ENCODE measurements at places on chromosomes 6 and 20. TPM values are rescaled to one million over a fixed set of nuclear protein-coding genes. Genes with fewer than 3 reads are reported as not detected.

The OPN5 gene
- total RNA-seq: 0.09 TPM

The DCDC2 gene
- 22.2 TPM for total RNA-seq

The KHDC1 gene
- total RNA-seq: 8.0 TPM

The CCDC167 gene
- total RNA-seq: 44.1 TPM

The ZBTB46 gene
- 31.2 TPM for total RNA-seq

The TMEM170B gene
- total RNA-seq: 7.3 TPM

The HTR1E gene
- not detected for total RNA-seq

The NPEPL1 gene
- 56.3 TPM for total RNA-seq

The RGS17 gene
- 2.6 TPM for total RNA-seq

The PPP1R14C gene
- total RNA-seq: 1.2 TPM

The SLC22A16 gene
- total RNA-seq: not detected

The TPX2 gene
- 71.9 TPM for total RNA-seq

The ADTRP gene
- total RNA-seq: not detected

The TRIM40 gene
- not detected for total RNA-seq

The ENPP5 gene
- 13.4 TPM for total RNA-seq

The PREP gene
- total RNA-seq: 43.3 TPM

The IPCEF1 gene
- 0.77 TPM for total RNA-seq

The VPS16 gene
- total RNA-seq: 47.8 TPM

The TFAP2C gene
- 0.50 TPM for total RNA-seq

The ISM1 gene
- total RNA-seq: 0.36 TPM

The CFAP61 gene
- 2.6 TPM for total RNA-seq

The GCLC gene
- total RNA-seq: 34.2 TPM

The HLA-DRB5 gene
- 0.60 TPM for total RNA-seq

The MROH8 gene
- 5.7 TPM for total RNA-seq

The FRK gene
- 8.6 TPM for total RNA-seq

The MYH7B gene
- total RNA-seq: 0.98 TPM

The MUC22 gene
- not detected for total RNA-seq

The OR2J3 gene
- not detected for total RNA-seq

The KIAA0408 gene
- total RNA-seq: 1.4 TPM

The TTLL9 gene
- total RNA-seq: 2.4 TPM

The CITED2 gene
- 42.6 TPM for total RNA-seq

The NKX2-2 gene
- 15.5 TPM for total RNA-seq

The PKIB gene
- total RNA-seq: 44.8 TPM

The ADAM33 gene
- total RNA-seq: 0.47 TPM

The PTP4A1 gene
- 91.3 TPM for total RNA-seq

The ACSS1 gene
- total RNA-seq: 0.72 TPM

The CD2AP gene
- 47.7 TPM for total RNA-seq

The CCDC170 gene
- total RNA-seq: 0.22 TPM

The OR12D1 gene
- total RNA-seq: not detected

The DACT2 gene
- 30.5 TPM for total RNA-seq

The NKAIN4 gene
- total RNA-seq: 0.60 TPM

The ALDH8A1 gene
- 0.40 TPM for total RNA-seq

The KCNB1 gene
- total RNA-seq: 0.98 TPM

The ASIP gene
- not detected for total RNA-seq

The IL17F gene
- not detected for total RNA-seq

The ZNF165 gene
- 9.7 TPM for total RNA-seq

The C20orf204 gene
- 3.3 TPM for total RNA-seq

The CGA gene
- 5.5 TPM for total RNA-seq

The PLCB4 gene
- 17.2 TPM for total RNA-seq

The NTSR1 gene
- 0.13 TPM for total RNA-seq

The RFX6 gene
- total RNA-seq: 28.7 TPM

The PEX7 gene
- 6.9 TPM for total RNA-seq

The DYNLT1 gene
- total RNA-seq: 124 TPM
